Trophoblast cell (in vitro differentiated cells and primary cell): ENCODE measurements at places on chromosomes 16 and 17.

DNA sequence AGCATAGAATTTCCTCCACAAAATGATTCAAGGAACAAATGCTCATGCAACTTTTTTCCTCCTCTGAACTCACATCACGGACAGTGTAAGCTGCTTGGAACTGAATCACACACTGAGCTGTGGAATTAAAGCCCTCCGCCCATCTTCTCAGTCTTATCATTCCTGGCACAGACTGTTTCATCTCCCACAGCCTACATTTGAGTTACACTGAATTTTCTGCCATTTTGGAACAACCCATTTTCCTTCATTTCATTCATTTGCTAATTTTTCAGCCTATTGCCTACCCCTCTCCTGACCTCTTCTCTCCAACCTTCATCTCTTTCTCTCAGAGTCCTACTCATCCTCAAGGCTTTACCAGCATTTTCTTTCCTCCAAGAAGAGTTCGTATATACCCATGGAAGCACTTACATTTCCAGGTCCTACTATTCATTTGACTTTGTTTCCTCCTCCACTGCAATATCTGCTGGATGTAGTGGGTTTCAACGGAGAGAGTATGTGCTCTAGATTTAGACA, 39.1 kb upstream of the TOM1L1 start:
- no peak for DNase-seq
- peaks cover 11% of the 10 kb centered on the region for H3K4me1 ChIP-seq
- H3K36me3 ChIP-seq: no peaks in the 10 kb centered on the region
- no peaks in the 10 kb centered on the region for H3K27me3 ChIP-seq
- peak overlapping the region; percentile 20 for H3K27ac ChIP-seq
- no peak overlapping the region for H3K4me3 ChIP-seq

GRCh38 chr16:85585711-85586110, 27.4 kb upstream of the GSE1 start:
- H3K27ac ChIP-seq: no peak overlapping the region
- H3K27me3 ChIP-seq: no peaks in the 10 kb centered on the region
- peaks cover 12% of the 10 kb centered on the region for H3K4me1 ChIP-seq
- H3K4me3 ChIP-seq: no peak overlapping the region
- DNase-seq: no peak
- H3K36me3 ChIP-seq: peaks cover 2% of the 10 kb centered on the region

DNA sequence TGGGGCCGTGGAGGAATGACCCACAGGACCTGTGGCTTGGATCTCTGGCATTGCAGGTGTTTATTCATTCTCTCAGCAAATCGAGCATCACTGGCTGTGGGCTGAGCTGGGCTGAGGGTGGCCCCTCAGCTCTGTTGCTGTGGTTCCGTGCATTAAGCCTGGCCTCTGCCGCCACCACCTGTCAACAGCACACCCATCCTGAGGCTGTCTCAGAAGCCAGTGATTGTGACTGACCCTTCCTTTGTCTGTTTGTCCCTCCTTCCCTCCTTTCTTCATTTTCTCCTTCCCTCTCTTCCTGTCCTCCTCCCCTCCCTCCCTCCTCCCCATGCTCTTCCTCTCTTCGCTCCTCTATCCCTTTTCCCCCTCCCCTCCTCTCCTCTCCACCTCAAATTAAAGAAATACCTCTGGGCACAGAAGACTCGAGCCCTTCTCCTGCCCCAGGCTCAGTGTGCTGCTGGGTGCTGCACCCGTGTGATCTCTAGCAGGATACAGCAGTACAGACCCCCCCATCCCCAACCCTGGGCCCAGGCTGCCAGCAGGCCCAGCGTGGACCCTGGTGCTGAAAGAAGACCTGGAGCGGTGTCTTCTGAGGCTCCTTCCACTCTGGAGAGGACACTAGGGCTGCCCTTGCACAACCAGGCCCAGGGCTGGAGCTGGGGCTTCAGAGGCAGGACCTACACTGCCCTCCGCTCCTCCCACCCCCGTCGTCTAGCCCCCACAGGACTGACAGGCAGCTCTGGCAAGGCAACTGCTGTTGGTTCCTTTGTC, 75.9 kb downstream of the PLD6 start:
- DNase-seq: no peak
- H3K27ac ChIP-seq: no peak overlapping the region
- no peaks in the 10 kb centered on the region for H3K4me1 ChIP-seq
- H3K27me3 ChIP-seq: no peaks in the 10 kb centered on the region
- no peak overlapping the region for H3K4me3 ChIP-seq

DNA sequence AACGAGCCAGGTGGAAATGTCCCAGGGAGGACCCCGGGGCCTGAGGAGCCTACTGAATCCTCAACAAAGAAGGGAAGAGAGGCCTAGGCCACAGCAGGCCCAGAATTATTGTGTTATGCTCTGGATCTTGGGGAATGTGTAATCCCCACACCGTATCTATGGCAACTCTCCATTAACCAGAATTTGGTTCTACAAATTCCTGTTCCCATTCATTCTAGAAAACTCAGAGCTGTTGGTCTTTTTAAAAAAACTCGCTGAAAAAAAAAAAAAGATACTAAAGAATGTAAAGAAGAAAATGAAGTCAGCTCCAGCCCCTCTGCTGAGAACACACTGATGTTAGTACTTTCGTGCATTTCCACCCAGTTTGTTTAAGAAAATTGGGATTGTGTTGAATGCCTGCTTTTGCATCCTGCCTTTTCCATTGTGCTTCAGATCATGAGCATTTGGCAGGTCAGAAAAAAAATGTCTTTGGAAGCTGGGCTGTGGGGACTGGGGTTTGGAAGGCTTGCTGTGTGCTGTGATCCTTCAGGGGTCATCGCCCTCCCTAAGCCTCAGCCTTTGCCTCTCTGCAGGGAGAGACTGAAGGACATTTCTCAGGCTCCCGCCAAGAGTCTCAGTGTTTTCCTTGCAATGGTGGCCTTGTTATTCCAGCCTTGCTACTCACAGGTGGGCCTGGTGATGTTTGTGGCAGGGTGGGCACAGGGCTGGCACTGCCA, 69.5 kb downstream of the SREBF1 start:
- H3K27me3 ChIP-seq: no peaks in the 10 kb centered on the region
- H3K4me1 ChIP-seq: no peaks in the 10 kb centered on the region
- no peak overlapping the region for H3K27ac ChIP-seq
- H3K4me3 ChIP-seq: no peak overlapping the region

- H3K4me1 ChIP-seq: no peaks in the 10 kb centered on the region
- peaks cover 37% of the 10 kb centered on the region for H3K27me3 ChIP-seq
- H3K27ac ChIP-seq: no peak overlapping the region
- no peaks in the 10 kb centered on the region for H3K36me3 ChIP-seq
Measured at GRCh38 chr16:280005-280460, 358 bp upstream of the ARHGDIG start.

DNA sequence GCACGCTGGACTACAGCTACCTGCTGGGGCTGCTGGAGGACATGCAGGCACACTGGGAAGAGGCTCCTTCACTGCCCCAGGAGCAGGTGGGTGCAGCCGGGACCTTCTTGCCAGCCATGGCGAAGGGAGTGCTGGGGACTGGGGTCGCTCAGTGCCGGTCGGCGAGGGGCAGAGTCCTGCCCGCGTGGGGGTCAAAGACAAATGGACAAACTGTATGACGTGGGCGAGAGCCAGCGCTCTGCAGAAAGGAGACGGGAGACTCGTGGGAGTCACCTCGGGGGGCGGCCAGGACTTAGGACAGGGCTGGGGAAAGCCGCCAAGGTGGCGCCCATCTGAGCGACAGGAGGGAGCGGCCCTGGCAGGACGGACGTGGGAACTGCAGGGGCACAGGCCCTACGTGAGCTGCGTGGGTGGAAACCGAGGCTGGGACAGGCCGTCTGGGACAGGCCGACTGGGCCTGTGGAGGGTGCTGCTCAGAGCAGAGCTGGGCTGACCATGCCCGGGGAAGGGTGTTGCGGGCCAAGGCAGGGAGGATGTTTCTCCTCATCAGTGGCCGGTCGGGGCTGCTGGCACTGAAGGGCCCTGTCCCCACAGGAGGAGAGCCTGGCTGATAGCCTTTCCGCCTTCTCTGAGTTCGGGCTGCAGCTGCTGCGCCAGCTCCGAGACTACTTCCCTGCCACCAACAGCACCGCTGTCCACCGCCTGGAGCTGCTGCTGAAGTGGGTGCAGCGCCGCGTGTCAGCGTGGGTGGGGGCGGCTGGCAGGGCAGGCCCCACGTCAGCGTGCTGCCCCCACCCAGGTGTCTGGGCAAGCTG, 8.0 kb downstream of the TSR3 start:
- DNase-seq: no peak
- H3K27ac ChIP-seq: no peak overlapping the region

- H3K4me3 ChIP-seq: no peak overlapping the region
- no peaks in the 10 kb centered on the region for H3K27me3 ChIP-seq
Measured at GRCh38 chr16:69613378-69614154, 47.8 kb downstream of the NFAT5 start.

- H3K4me1 ChIP-seq: peaks cover 3% of the 10 kb centered on the region
- H3K4me3 ChIP-seq: no peak overlapping the region
- no peaks in the 10 kb centered on the region for H3K36me3 ChIP-seq
- H3K27me3 ChIP-seq: no peaks in the 10 kb centered on the region
- DNase-seq: no peak
- no peak overlapping the region for H3K27ac ChIP-seq
Measured at GRCh38 chr16:9042533-9042932, 48.9 kb upstream of the HAPSTR1 start.

- DNase-seq: no peak
- peaks cover 17% of the 10 kb centered on the region for H3K4me1 ChIP-seq
- no peaks in the 10 kb centered on the region for H3K27me3 ChIP-seq
Measured at GRCh38 chr17:15464231-15464985, 3.0 kb downstream of the CDRT4 start.

DNA sequence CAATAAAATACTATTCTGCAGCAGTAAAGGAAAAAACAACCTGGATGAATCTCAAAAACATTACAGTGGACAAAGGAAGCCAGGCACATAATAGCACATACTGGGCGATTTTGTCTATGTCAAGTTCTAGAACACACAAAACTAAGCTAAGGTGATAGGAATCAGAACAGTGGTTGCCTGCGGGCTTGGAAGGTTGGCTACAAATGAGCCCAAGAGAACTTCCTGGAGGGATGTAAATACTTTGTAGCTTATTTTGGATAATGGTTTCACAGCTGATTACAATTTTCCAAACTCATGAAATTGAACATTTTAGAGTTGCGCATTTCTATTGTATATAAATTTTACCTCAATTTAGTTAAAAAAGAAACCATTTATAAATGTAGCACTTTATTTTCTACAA, 67.6 kb upstream of the CES5A start:
- H3K36me3 ChIP-seq: no peaks in the 10 kb centered on the region
- no peak overlapping the region for H3K27ac ChIP-seq
- H3K4me1 ChIP-seq: no peaks in the 10 kb centered on the region
- H3K4me3 ChIP-seq: no peak overlapping the region
- peak; percentile 68 for DNase-seq
- H3K27me3 ChIP-seq: no peaks in the 10 kb centered on the region

DNA sequence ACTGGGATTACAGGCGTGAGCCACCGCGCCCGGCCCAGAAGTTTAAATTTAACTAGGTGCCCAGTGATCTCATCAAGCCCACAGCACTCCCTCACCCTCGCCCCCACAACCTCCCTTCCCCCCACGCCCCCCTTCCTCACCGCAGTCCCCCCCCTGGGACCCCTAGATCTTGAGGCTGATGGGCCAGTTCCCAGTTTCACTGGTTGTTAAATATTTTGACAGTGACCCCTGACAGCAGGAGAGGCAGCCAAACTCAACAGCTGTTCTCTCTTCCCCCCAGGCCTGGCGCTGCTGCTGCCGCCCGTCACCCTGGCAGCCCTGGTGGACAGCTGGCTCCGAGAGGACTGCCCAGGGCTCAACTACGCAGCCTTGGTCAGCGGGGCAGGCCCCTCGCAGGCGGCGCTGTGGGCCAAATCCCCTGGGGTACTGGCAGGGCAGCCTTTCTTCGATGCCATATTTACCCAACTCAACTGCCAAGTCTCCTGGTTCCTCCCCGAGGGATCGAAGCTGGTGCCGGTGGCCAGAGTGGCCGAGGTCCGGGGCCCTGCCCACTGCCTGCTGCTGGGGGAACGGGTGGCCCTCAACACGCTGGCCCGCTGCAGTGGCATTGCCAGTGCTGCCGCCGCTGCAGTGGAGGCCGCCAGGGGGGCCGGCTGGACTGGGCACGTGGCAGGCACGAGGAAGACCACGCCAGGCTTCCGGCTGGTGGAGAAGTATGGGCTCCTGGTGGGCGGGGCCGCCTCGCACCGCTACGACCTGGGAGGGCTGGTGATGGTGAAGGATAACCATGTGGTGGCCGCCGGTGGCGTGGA, 15.6 kb downstream of the QPRT start:
- no peak for DNase-seq
- no peaks in the 10 kb centered on the region for H3K27me3 ChIP-seq

GRCh38 chr17:30225112-30225511, 10.4 kb downstream of the SLC6A4 start:
- DNase-seq: peak; percentile 65
- no peaks in the 10 kb centered on the region for H3K36me3 ChIP-seq
- H3K27me3 ChIP-seq: no peaks in the 10 kb centered on the region
- H3K4me3 ChIP-seq: no peak overlapping the region

- H3K36me3 ChIP-seq: peaks cover 49% of the 10 kb centered on the region
- DNase-seq: no peak
- no peak overlapping the region for H3K4me3 ChIP-seq
- no peaks in the 10 kb centered on the region for H3K27me3 ChIP-seq
- no peaks in the 10 kb centered on the region for H3K4me1 ChIP-seq
Measured at GRCh38 chr17:795721-796120, 13.6 kb downstream of the MRM3 start.

DNA sequence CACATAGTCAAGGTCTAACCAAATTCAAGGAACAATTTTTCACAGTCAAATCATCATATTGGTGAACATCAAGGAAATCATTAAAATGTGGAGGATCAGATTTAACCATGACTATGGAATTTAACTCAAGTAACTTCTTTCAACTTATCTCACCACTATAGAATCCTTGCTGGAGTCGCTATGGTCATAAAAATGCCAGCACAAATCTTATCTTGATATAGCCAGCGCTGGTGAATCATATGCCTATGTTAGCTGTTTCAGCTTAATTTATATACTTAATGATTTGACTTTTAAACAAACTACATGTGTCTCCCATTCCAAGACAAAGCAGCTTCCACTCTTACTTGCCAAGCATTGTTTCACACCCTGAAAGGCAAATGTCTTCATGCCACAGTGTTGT, 416.4 kb downstream of the CDH11 start:
- no peak overlapping the region for H3K27ac ChIP-seq
- no peak overlapping the region for H3K4me3 ChIP-seq
- no peaks in the 10 kb centered on the region for H3K36me3 ChIP-seq
- DNase-seq: no peak
- H3K27me3 ChIP-seq: no peaks in the 10 kb centered on the region
